ENCODE measurements at places on chromosomes 6 and 20. TPM values are rescaled to one million over a fixed set of nuclear protein-coding genes. Genes with fewer than 3 reads are reported as not detected.

Gene C4A
- total RNA-seq, result 0.89 TPM

Gene PPP1R14C
- 0.78 TPM for total RNA-seq

Gene DLL1
- 0.23 TPM for total RNA-seq

Gene LGSN
- 3.8 TPM for total RNA-seq

Gene RIPK1
- 12.7 TPM for total RNA-seq

Gene FAM50B
- 3.9 TPM for total RNA-seq

Gene FARS2
- total RNA-seq, result 11.0 TPM

Gene TBXT
- total RNA-seq, result not detected

Gene FRS3
- total RNA-seq, result 2.5 TPM

Gene GSTA4
- 5.4 TPM for total RNA-seq

Gene BTN3A1
- total RNA-seq, result 2.6 TPM

Gene HCRTR2
- not detected for total RNA-seq

Gene TLDC2
- not detected for total RNA-seq

Gene PGC
- total RNA-seq, result not detected

Gene RHAG
- 0.10 TPM for total RNA-seq

Gene GPLD1
- 1.3 TPM for total RNA-seq
